Peyer's patch (tissue), 4 donors: ENCODE measurements at places on chromosomes 3 and 15.

- DNase-seq, result no peak
These were observed 38.7 kb upstream of the PTPN23 start for GRCh38 chr3:47342151-47342550.

GRCh38 chr15:54659646-54660045 lies 537.1 kb downstream of the RSL24D1 start:
- DNase-seq, result no peak

GRCh38 chr15:74913041-74913440 lies 6.4 kb upstream of the FAM219B start:
- DNase-seq, result no peak

- DNase-seq, result no peak
These were observed 77.0 kb upstream of the HEG1 start for GRCh38 chr3:125132815-125133214.

GRCh38 chr15:70241561-70242320 lies 144.0 kb upstream of the TLE3 start:
- DNase-seq, result peak; percentile 19
